Activated CD4-positive, alpha-beta T cell treated with anti-CD3 and anti-CD28 coated beads, Interleukin-2, amount 10 ng/mL, durations not matched to agents 24 days and 14 days (primary cell): ENCODE measurements at places on chromosomes 6 and 20.
A peak's percentile ranks its signal among the peaks of the same experiment; 100 is the strongest.

DNA sequence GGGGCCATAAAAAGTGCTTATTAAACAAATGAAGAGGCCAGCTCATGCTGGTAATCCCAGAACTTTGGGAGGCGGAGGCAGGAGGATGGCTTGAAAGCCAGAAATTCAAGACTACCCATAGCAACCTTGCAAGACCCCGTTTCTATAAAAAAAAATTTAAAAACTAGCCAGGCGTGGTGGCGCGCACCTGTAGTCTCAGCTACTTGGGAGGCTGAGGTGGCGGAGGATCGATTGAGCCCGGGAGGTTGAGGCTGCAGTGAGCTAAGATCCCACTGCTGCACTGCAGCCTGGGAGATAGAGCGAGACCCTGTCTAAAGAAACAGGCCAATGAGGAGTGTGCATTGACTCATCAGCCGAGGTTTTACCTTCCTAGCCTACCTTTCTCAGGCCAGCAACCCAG is 15.2 kb downstream of the NPEPL1 start:
- no peak for DNase-seq

DNA sequence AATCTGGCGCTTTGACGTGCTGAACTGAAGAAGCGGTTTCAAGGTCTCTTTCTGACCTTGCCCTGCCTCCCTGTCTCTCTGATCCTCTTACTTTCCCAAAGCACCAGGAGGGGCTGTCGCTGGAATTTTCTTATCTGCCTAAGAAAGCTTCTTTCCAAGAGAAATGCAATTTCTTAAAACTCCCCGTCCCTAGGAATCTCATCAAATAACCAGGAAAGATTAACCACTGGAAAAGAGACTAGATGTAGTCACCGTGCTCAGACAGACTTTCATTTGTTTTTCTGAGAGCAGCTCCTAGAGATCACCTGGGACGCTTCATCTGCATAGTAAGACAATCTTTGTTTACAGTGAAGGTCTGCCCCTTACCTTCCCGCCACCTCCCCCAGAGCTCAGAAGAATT is 38.6 kb downstream of the PDYN start:
- no peak for DNase-seq

GRCh38 chr6:163324688-163325389 is 89.7 kb upstream of the QKI start:
- no peak for DNase-seq

DNA sequence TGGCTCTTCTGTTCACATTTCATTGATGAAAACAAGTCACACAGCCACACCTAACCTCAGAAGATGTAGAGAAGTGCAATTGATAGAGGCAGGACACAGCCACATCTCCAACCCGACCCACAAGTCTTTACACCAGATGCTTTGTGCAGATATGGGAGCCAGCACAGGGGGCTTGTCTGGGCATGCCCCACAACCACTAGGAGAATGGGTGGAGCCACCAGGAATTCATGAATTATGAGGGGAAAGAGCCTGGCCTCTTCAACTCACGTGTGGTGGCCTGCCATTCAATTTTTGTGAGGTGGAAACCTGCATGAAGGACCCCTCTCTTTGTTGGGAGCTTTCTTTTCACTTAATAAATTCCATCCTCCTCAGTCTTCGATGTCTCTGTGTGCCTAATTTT is 79.1 kb downstream of the OGFRL1 start:
- DNase-seq: no peak

- peak; percentile 89 for DNase-seq
Observed at GRCh38 chr6:1596088-1596852, 13.4 kb upstream of the FOXC1 start.
